Hematopoietic multipotent progenitor cell (in vitro differentiated cells): ENCODE measurements at places on chromosomes 4 and X. TPM values are rescaled to one million over a fixed set of nuclear protein-coding genes. Genes with fewer than 3 reads are reported as not detected.

Gene TASL
- total RNA-seq, result 14.0 TPM

Gene ATP8A1
- total RNA-seq, result 26.9 TPM

Gene GUCY1B1
- 29.6 TPM for total RNA-seq

Gene SMIM43
- under 0.01 TPM for total RNA-seq

Gene JAKMIP1
- total RNA-seq, result not detected

Gene SEL1L3
- 31.8 TPM for total RNA-seq

Gene SMR3A
- not detected for total RNA-seq

Gene DUSP9
- total RNA-seq, result not detected

Gene FOXR2
- not detected for total RNA-seq

Gene SOWAHD
- total RNA-seq, result 3.5 TPM

Gene CFAP99
- total RNA-seq, result 0.27 TPM

Gene CT55
- total RNA-seq, result not detected

Gene UGT2B10
- not detected for total RNA-seq

Gene NKX3-2
- not detected for total RNA-seq

Gene ARL9
- 0.81 TPM for total RNA-seq

Gene TLR1
- total RNA-seq, result 13.2 TPM

Gene GPR119
- total RNA-seq, result not detected

Gene SLIT2
- under 0.01 TPM for total RNA-seq

Gene RPL10
- 7,558 TPM for total RNA-seq

GRCh38 chr4:25509646-25510045 lies 132.6 kb downstream of the ANAPC4 start:
- no peak for DNase-seq

DNA sequence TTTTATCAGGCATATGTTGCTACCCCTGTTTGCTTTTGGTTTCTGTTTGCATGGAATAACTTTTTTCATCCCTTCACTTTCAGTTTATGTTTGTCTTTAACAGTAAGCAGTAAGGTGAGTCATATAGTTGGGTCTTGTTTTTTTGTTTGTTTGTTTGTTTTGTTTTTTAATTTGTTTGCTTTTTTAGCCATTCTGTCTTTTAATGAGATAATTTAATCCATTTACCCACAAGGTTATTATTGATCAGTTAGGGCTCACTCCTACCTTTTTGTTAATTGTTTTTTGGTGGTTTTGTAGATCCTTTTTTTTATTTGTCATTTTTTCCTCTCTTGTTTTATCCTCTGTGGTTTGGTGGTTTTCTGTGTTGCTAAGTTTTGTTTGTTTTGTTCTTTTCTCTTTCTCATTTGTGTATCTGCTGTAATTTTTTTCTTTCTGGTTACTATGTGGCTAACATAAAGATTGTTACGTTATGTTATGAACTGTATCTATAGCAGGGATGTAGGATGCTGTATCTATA lies 379.5 kb upstream of the MAD2L1 start:
- DNase-seq, result no peak

GRCh38 chr4:68927165-68927564 lies 24.4 kb downstream of the UGT2A3 start:
- DNase-seq, result no peak

- DNase-seq, result no peak
Observed at GRCh38 chr4:188372058-188372457, 232.8 kb downstream of the TRIML1 start.

- no peak for DNase-seq
Observed at GRCh38 chr4:3317656-3318211, 24.9 kb downstream of the RGS12 start.

GRCh38 chr4:80010316-80010715 lies 62.7 kb downstream of the ANTXR2 start:
- DNase-seq, result no peak

DNA sequence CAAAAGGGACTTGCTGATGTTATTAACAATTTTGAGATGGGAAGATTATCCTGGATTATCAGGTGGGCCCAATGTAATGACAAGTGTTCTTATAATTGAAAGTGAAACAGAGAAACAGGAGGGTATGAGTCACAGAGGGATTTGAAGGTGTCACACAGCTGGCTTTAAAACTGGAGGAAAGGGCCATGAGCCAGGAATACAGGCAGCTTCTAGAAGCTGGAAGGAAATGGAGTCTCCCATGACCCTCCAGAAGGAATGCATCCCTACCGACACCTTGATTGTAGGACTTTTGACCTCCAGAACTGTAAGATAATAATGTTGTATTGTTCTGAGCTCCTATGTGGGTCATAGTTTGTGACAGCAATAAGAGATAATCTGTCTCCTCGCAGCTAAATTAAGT lies 98.0 kb upstream of the STIM2 start:
- no peak for DNase-seq

DNA sequence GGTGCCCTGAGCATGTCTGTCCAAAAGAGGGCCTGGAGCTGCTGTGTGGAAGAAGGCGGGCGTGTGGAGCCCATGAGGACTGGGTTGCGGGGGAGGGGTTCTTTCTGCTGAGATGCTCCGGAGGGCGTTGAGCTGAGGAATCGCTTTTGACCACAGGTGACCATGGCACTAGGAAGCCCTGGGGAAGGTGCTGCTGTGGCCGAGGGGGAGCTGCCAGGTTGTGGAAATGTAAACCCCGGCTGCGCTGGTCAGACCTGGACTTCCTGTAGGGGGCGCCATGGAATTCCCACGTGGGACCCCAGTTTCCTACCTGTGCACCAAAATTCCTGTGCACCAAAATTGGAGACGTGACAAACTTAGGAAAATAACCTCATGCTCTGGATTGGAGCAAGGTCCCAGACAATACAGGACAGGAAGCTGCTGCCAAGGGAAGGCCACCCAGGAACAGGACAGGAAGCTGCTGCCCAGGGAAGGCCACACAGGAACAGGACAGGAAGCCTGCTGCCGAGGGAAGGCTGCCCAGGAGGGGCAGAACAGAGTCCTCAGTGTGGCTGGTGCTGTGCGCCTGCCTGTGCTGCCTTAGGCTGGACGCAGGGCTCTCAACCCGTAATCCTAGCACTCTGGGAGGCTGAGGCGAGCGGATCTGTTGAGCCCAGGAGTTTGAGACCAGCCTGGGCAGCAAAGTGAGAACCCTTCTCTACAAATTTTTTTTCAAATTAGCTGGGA lies 28.4 kb upstream of the UVSSA start:
- DNase-seq, result no peak

DNA sequence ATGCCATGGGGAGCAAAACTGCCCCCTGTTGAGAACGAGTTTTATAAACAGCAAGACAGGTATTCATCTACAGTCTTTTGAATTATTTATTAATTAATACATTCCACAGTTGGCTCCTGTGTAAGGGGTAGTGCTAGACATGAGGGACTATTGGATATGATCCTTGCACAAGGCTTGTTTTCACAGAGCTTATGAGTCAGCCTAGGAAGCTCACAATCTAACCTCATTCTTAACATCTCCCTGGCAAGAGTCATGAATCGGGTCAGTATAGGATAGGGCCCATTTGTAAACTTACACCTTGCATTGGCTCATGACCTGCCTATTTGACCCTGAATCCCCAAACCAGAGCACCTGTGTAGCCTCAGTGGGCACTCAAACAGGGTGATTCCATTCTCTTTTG lies 209.1 kb upstream of the HCCS start:
- DNase-seq, result no peak

GRCh38 chr4:64584981-64585557 lies 175.8 kb upstream of the TECRL start:
- DNase-seq, result peak; percentile 9

DNA sequence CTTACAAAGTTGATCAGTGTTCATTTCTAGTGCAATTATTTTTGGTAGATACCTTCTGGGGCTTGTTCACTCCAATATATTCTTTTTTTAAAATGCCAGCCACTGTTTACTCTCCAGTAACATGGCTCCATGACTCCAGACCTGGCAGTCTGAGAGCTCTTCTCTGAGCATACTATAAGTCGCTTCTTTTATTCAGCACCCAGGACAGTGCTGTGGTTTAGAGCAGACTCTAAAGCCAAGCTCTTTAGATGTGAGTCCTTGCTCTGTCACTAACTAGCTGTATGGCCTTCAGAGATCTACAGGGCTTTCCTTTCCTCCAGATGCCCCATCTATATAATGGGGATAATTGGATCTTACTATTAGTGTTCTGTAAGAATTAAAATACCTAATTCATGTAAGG lies 200.2 kb upstream of the FAM241A start:
- no peak for DNase-seq

GRCh38 chr4:46484881-46485280 lies 95.0 kb upstream of the GABRA2 start:
- DNase-seq, result no peak

DNA sequence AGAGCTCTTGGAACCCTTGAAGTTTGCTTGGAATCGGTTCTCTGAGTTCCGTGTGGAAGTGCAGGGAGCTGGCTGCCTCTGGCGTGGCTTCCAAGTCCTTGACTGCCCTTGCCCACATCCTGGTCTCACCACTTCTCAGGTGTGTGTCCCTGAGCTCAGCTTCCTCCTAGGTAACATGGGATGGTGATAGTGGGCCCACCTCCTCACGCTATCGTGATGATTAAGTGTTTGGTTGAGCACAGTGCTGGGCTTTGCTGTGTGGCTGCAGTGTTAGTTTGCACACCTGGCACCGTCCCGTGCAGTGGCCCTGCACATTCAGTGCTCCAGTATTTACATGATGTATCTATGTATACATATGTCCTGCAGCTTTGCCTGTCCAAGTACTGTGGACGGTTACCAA lies 81.5 kb downstream of the CLDN34 start:
- DNase-seq, result no peak

GRCh38 chrX:6446582-6446981 lies 88.3 kb downstream of the VCX3A start:
- no peak for DNase-seq

- DNase-seq, result no peak
Observed at GRCh38 chr4:79272761-79273160, 53.1 kb downstream of the NAA11 start.

- DNase-seq, result no peak
Observed at GRCh38 chr4:150021483-150021882, 56.8 kb upstream of the DCLK2 start.

DNA sequence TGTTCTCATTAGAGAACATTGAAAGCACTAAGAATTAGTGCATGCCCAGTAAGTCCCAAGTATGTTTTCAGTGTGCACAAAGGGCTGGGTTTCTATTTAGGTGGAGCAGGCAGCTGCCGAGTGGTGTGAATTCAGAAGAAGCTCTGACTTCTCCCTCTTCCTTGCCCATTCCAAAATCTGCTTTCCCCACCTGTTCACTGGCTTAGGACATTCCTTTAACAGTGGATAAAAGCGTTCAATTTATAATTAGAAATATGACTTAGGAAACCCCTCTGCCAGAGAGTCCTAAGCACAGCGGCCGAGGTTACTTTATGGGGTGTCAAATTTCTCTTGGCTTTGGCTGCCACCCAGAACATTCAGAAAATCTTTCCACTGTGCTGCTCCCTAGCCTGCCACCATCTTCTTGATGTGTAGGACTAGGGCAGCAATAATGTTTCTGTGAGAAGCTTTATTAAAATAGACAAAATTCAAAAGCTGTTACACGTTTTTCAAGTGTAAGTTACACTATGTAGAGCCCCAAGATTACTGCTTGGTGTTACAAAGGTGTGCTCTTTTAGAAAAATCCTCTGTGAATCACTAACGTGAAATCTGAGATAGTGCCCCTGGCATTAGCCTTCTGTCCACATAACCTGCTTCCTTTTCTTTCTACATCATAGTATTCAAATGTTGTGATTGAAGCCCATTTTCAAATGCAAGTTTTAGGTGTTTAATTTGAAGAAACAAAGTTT lies 191.6 kb upstream of the ANKRD50 start:
- no peak for DNase-seq

- DNase-seq, result no peak
Observed at GRCh38 chr4:80806472-80806871, 224.0 kb upstream of the BMP3 start.

DNA sequence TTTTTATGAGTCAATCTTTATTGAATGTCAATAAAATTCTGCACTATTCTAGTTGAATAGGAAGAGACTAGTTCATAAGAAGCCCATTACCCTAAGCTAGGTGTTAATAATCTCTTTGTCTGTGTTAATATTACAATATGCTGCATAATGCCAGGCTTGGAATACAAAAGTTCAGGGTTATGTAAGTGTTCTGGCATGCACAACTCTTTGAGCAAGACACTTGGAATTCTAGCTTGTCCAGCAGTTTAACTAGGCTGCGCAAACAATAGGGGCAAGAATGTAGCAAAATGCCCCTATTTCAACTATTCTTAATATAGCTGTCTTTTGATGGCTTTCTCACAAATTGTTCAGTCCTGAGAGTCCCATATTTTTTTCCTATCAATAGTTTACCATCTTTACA lies 31.3 kb upstream of the ETNPPL start:
- no peak for DNase-seq

- DNase-seq, result no peak
Observed at GRCh38 chr4:53122280-53123116, 243.4 kb downstream of the SCFD2 start.

- DNase-seq, result no peak
Observed at GRCh38 chr4:172486531-172486930, 673.3 kb downstream of the GALNTL6 start.

DNA sequence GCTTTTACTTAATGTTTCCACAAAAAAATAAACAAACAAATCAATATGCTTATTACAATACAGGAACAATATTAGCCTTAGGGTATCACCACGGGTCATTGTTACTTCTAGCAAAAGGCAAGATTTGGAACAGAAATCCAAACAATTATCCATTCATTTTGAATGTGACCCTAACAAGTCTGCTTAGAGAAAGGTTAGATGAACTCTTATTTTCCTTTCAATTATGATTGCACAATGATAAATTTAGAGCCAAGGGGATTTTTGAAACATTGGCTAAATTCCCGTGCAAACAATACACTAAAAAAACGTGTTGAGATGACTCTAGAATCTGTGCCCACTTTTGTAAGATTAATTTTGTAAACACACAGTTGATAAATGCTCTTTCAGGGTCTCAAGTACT lies 474.7 kb downstream of the PCDH7 start:
- DNase-seq, result no peak

DNA sequence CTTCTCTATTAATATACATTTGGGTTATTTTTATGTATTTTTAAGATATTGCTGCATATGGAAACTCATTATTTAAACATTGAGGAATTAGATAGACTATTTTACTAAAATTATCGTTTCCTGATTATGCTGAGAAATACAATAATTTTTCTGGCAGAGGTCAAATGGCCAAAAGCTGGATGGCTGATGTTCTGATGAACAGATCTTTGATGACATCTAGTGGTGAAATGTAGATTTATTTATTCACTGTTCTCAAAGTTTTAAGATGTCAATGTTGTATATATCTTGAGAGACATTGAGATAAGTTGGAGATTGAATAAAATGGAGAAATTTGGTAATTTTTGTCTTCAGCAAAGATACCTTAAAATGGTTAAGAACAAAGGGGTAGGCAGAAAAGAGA lies 96.2 kb downstream of the UGT8 start:
- no peak for DNase-seq

- DNase-seq, result no peak
Observed at GRCh38 chrX:23127586-23127985, 127.8 kb downstream of the DDX53 start.

GRCh38 chr4:144174401-144175067 lies 34.0 kb upstream of the GYPA start:
- DNase-seq, result peak; percentile 11

GRCh38 chr4:175125410-175126068 lies 207.4 kb downstream of the ADAM29 start:
- DNase-seq, result no peak

GRCh38 chr4:825063-825970 lies 612 bp downstream of the CPLX1 start:
- peak; percentile 14 for DNase-seq

- DNase-seq, result no peak
Observed at GRCh38 chr4:152981278-152981677, 45.2 kb downstream of the FHDC1 start.

- no peak for DNase-seq
Observed at GRCh38 chrX:29466456-29466855, 748.9 kb upstream of the MAGEB2 start.
